NCI-H1694 treated with DMSO at 0.1 percent for 48 hours (cell line): ENCODE measurements at places on chromosomes 5 and 9.

DNA sequence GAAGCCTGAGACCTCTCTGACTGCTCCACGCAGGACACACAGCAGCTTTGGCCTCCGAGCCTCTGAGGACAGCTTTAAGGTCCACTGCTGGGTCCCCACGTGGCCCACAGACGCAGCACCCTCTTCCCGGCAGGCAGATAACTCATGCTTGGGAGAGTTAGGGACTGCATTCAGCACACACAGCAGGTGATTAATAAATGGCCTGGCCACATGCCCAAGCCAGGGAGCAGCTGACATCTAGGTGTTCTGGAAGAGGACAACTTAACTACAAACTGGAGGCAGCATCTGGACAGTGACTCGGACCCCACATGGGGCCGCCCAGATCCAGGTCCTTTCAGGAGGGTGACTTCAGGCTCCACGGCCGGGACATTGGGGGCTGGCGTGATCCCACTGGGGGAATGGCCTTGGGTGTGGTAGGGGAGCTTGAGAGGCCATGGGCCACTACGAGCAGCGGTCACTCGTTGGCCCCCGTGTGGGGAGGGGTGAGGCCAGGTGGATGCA lies 11.3 kb downstream of the NINJ1 start:
- DNase-seq = no peak

DNA sequence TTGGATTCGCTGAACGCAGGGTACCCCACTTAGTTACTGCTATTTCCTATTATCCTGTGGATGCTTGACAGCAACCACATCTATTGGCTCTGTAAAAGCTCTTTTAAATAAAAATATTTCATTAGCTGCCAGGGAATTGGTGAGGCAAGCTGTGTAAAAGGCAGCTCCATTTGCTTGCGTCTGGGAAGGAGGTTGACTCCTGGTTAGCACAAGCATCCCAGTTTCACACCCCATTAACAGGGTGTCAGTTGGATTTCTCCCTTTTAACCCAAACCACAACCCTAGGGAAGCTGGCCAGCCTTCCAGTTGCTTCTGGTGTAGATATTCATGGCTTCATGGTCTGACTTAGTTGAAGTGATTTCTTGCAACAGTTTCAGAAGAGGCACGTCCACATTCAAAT lies 151.0 kb downstream of the GPBP1 start:
- no peak for DNase-seq

DNA sequence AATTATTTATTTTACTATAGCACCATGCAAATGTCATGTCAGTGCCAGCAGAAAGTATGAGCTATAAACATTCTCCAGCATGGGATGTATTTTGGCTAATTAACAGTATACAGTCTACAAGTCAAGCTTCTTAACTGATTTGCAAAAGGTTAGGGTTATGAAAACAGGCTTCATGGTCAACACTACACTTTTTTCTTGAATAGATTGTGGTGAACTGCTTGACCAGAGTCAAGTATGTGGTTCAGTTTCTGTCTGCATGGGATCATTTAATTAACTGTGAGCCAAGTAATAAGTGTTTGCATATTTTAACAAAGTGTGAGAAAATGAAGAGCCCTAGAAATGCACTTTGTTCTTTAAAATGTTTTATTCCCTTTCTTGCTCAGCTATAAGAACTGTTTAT lies 14.5 kb upstream of the GNAQ start:
- no peak for DNase-seq

GRCh38 chr5:102832445-102832844 lies 77.3 kb downstream of the PAM start:
- DNase-seq = no peak

- DNase-seq = no peak
Observed at GRCh38 chr5:132228241-132229035, 785 bp upstream of the P4HA2 start.

GRCh38 chr9:15239816-15240215 lies 67.2 kb downstream of the TTC39B start:
- no peak for DNase-seq

DNA sequence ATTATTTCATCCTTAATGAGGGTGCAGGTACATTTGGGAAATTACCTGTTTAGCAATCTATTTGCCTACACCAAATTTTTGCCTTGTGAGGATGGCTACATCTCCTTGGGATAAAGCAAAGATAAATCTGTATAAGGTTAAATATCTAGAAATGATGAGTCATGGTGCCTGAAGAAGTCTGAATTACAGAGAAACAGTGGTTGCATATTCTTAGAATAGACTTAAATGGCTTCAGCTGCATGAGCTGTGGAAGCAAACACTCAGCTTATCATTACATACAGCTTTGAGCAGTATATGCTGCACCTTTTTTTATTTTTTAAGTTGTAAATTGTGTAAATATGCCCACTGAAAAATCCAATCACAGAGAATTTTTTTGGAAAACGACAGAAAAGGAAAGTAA lies 153.5 kb downstream of the RAPGEF6 start:
- DNase-seq = no peak

DNA sequence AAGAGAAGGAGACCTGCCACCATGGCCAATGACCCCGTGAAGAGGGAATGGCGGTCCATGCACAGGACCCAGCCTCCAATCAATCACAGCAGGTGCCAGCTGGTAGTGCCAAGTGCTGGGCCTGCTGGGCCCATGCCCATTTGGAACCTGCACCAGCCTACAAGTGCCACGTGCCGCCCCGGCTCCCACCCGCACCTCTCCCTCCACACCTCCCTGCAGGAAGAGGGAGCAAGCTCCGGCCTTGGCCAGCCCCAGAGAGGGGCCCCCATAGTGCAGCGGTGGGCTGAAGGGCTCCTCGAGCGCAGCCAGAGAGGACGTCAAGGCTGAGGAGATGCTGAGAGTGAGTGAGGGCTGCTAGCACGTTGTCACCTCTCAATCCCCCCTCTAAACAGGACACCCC lies 37.8 kb upstream of the NPR3 start:
- DNase-seq = no peak

DNA sequence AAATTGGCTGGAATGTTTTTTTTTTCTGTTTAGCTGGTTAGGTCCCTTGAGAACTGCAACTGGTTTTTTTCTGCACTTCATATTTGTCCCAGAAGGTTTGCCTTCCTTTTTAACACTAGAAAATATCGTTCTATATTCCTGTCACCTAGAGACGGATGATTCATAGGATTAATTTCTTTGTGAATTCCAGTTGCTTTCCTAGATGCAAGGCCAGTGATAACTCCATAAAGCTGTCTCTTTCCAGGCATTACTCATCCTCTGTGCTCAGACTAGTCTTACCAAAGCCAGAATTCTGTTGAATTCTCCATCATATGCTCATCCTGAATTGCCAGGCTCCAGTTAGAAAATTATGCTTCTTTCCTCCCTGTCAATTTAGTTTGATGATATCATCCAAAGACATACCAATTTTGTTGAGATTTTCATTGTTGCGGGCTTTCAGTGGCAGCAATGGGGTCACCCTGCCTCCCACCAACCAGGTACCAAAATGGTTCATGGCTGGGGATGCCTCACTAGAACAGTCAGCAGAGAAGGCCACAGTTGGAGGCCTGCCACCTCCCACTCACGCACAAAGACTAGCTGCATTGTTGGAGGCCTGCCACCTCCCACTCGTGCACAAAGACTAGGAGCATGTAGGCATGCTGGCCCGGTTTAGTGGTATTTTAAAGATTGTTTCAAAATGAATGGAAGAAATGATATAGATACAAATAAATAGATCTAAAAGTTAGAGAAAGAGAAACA lies 8.5 kb downstream of the BAAT start:
- no peak for DNase-seq

GRCh38 chr5:139847790-139848507 lies 52.3 kb downstream of the PSD2 start:
- DNase-seq = peak; percentile 19

GRCh38 chr5:55146543-55147151 lies 13.3 kb upstream of the GPX8 start:
- DNase-seq = peak; percentile 76

DNA sequence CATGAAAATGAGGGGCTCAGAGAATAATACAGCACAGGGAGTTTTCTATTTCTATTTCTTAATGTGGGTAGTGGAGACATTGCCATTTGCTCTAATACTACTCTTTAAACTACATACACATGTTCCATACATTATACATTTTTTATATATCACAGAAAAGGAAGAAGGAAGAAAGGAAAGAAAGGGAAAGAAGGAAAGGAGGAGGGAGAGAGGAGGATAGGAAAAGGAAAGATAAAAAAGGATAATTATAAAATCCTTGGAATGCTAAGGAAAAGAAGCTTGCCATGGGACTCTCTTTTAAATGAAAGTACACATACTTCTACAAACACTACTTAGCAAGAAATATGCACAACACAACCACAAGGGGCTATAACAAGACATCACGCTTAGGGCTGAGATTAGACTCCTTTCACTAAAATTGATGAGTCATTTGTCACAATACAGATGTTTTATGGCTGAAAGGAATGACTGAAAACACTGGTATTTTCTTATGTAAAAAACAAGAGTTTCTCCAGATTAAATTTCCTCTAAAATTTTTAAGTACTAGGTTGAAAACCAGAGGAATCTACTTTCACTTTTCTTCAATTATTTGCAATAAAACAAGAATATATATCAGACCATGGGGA lies 219.8 kb downstream of the ARL15 start:
- DNase-seq = peak; percentile 43

- DNase-seq = no peak
Observed at GRCh38 chr5:39624268-39624886, 199.6 kb upstream of the DAB2 start.

DNA sequence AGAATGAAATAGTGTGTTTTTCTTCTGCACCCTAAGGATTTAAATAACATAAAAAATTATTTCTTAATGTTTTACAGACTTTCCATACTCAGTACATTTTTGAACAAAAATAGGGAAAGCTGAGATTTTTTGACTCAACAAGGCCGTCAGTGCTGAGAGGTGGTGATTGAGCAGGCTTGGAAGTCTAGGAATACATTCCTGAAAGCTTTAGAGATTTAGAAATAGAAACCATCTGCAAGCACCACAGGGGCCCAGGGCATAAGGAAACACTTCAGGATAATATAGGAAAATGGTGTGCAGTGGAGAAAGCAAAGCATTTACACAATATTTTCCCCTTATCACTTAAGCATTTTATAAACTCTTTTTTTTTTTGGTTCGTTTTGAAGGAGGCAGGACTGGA lies 5.2 kb downstream of the BASP1 start:
- no peak for DNase-seq

DNA sequence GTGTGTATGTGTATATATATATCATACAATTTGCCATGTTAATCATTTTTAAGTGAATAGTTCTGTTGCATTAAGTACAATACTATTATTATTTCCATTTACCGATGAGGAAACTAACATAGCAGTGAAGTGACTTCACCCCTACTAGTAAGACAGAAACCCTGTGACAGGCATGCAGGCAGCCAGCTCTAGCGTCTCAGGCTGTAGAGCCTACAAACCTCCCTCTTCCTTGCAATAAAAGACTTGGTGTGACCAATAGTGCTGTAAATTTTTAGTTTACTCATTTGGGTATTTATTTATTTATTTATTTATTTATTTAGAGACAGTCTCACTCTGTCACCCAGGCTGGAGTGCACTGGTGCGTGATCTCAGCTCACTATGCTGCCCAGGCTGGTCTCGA lies 24.7 kb downstream of the FNBP1 start:
- DNase-seq = no peak

- no peak for DNase-seq
Observed at GRCh38 chr5:148497757-148498156, 114.0 kb downstream of the FBXO38 start.

- no peak for DNase-seq
Observed at GRCh38 chr5:51104556-51104955, 278.7 kb upstream of the ISL1 start.

GRCh38 chr9:72400866-72401265 lies 35.9 kb upstream of the ZFAND5 start:
- no peak for DNase-seq

GRCh38 chr9:22285066-22285465 lies 161.6 kb upstream of the DMRTA1 start:
- DNase-seq = no peak

GRCh38 chr9:125446561-125447094 lies 185.0 kb downstream of the GAPVD1 start:
- DNase-seq = no peak

GRCh38 chr9:69472101-69472620 lies 147.1 kb downstream of the ENTREP1 start:
- DNase-seq = no peak

GRCh38 chr5:89303033-89303480 lies 420.1 kb upstream of the MEF2C start:
- DNase-seq = no peak

- DNase-seq = no peak
Observed at GRCh38 chr5:25823330-25823873, 1178.6 kb upstream of the CDH10 start.

DNA sequence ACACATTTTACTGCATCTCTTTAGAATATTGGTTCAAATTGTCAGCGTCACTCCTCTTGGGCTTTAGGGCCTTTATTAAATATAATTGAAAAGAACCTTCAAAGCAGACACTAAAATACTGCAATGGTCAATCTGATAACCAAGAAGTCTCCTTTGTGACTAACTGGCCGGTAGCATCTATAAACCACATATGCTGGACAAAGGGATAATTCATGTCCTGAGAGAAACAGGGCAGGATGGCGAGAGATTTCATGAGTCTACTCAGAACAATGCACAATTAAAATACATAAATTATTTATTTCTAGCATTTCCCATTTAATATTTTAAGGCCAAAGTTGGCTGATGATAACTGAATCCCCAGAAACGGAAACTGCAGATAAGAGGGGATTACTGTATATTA lies 1083.4 kb upstream of the CDH18 start:
- no peak for DNase-seq

- no peak for DNase-seq
Observed at GRCh38 chr9:69757996-69758675, 1.7 kb downstream of the PTAR1 start.

DNA sequence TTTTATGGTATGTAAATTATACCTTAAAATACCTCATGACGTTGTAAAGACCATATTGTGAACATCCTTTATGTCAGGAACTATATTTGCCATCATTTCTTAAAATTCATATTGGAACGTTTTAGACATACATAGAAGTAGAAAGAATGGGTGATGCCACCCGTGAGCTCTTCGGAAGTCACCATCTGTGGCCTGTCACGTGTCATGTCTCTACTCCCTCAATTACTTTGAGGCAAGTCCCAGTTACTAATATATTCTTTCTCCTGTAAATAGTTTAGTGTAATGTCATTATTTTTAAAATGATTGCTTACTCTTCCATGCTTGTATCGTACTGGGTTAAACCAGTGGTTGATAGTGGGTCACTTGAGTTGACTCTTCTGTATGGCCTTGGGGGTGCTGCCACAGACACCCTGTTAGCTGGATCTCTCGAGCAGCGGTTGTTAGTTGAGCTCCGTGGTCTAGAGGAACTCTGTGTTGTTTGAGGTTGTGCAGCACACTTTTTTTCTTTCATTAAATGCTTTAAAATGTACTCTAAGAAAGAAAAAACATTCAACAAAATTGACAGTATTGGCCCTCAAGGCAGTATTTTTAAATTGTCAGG lies 66.2 kb downstream of the TRIO start:
- DNase-seq = no peak

- peak; percentile 41 for DNase-seq
Observed at GRCh38 chr5:149636861-149637246, 55.6 kb downstream of the ARHGEF37 start.

- no peak for DNase-seq
Observed at GRCh38 chr9:132369421-132369820, 14.6 kb upstream of the SETX start.

- DNase-seq = no peak
Observed at GRCh38 chr5:9512457-9512856, 33.4 kb downstream of the SEMA5A start.

GRCh38 chr5:65068410-65068809 lies 299.7 kb downstream of the CWC27 start:
- DNase-seq = no peak

- no peak for DNase-seq
Observed at GRCh38 chr9:27496135-27496504, 28.0 kb upstream of the IFNK start.
